ENCODE measurements at places on chromosomes 2 and 18.
A peak's percentile ranks its signal among the peaks of the same experiment; 100 is the strongest.

GRCh38 chr18:68219872-68220271 lies 495.0 kb downstream of the TMX3 start:
- DNase-seq: no peak

- no peak for DNase-seq
Observed at GRCh38 chr2:127146071-127146725, 39.2 kb upstream of the BIN1 start.

DNA sequence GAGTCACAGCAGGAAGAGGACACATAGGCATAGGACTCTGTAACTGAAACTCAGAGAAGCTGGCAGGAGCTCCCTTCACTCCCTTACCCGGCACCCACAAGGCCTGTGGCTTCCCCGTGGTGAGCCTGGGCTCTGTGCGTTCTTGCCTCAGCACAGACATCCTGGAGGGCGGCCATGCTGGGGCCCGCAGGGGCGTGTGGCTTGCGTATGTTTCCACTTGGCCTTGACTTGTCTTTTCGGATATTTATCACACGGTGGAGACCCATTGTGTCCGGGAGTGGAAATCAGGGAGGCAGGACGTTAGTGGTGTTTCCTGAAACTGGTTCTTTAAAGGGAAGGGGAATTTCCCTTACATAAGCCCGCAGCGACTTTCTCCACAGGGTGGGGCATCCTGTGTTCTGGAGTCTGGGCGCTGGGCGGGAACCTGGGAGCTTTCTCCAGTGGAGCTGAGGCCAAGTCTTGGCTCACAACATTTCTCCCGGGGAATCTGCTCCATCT lies 49.9 kb upstream of the EML6 start:
- no peak for DNase-seq

DNA sequence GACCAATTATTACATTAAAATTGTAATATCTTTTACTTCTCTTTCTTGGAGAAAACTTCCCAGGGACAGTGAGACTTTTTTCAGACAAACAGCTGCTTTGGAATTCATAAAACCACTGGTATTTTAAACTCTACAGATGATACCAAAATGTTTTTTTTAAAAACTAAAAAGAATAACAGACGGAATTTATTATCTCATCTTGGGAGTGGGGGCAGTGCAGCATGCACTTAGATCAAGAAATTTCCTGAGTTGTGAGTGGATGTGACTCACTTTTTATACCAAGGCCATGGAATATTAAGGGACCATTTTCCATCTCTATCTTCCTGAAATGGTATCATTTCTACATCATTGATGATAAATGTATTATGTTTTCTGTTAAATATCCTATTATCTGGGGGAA lies 422.8 kb upstream of the HNRNPA3 start:
- DNase-seq: no peak

- peak; percentile 24 for DNase-seq
Observed at GRCh38 chr2:175036582-175037018, 31.4 kb upstream of the CHN1 start.

- peak; percentile 87 for DNase-seq
Observed at GRCh38 chr18:41144441-41144840, 810.6 kb upstream of the PIK3C3 start.
